A673 (cell line): ENCODE measurements at places on chromosomes 4 and X. TPM values are rescaled to one million over a fixed set of nuclear protein-coding genes. Genes with fewer than 3 reads are reported as not detected.

ZXDA gene
- 5.3 and 5.6 TPM in 2 replicates for total RNA-seq

MAP7D3 gene
- 12.4 and 12.9 TPM in 2 replicates for total RNA-seq

DNA sequence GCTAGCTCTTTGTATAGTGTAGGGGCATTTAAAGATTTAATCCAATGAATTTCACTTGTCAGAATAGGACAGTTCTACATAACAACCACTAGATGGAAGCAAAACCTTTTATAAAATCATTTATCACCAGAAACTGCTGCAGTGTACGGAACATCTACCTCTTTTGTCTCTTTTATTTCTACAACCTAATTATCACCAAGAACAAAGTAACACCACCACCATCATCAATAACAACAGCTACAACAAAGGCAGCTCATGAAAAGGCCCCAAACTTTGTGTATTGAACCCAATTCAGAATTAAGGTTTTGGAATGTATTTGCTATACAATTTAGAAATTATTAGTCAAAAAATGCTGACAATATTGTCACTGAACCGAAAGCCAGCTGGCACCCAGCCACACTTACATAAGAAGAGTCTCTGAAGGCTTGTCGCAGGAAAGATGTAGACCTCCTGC is 260.9 kb upstream of the RPS6KA3 start:
- DNase-seq: peak; percentile 60
- no peaks in the 10 kb centered on the region for H3K27me3 ChIP-seq
- H3K36me3 ChIP-seq: no peaks in the 10 kb centered on the region
- peaks cover 10% of the 10 kb centered on the region for H3K4me1 ChIP-seq
- no peak overlapping the region for H3K27ac ChIP-seq
- no peak overlapping the region for H3K4me3 ChIP-seq

- no peaks in the 10 kb centered on the region for H3K36me3 ChIP-seq
- no peak overlapping the region for H3K27ac ChIP-seq
- peaks cover 50% of the 10 kb centered on the region for H3K4me1 ChIP-seq
- H3K4me3 ChIP-seq: no peak overlapping the region
- DNase-seq: peak; percentile 29
Observed at GRCh38 chr4:153486281-153487151, 20.4 kb downstream of the TMEM131L start.

DNA sequence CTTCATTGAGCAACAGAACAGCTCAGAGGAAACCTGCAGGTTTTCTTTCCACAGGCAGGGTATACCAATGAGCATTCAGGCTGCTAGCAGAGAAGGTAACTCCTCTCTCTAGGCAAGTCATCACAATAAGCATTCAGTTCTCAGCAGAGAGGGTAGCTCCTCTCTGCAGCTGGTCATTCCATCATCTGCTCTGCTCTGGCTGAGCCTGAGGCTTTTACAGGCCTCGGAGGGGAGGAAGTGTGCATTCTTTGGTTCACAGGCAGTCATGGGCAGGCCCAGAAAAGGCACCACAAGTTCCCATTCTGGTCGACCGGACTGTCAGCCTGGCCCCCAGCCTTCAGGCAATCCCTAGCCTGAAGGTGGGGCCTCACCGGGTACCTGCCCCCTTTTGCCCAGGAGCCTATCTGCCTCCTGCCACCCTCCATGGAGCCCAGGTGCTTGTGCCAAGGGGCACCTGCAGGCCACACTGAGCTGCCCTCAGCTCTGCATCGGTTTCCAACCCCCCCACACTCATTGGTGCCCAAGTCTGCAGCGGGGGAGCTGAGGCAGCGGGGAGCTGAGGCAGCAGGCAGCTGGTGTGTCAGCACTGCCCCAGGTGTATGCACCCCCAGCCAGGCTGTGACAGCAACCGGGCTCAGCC is 83.1 kb downstream of the PRDM5 start:
- H3K36me3 ChIP-seq: no peaks in the 10 kb centered on the region
- no peaks in the 10 kb centered on the region for H3K27me3 ChIP-seq
- H3K4me3 ChIP-seq: no peak overlapping the region
- DNase-seq: no peak
- H3K4me1 ChIP-seq: no peaks in the 10 kb centered on the region

HTN3 gene
- total RNA-seq: not detected in 2 replicates

DNA sequence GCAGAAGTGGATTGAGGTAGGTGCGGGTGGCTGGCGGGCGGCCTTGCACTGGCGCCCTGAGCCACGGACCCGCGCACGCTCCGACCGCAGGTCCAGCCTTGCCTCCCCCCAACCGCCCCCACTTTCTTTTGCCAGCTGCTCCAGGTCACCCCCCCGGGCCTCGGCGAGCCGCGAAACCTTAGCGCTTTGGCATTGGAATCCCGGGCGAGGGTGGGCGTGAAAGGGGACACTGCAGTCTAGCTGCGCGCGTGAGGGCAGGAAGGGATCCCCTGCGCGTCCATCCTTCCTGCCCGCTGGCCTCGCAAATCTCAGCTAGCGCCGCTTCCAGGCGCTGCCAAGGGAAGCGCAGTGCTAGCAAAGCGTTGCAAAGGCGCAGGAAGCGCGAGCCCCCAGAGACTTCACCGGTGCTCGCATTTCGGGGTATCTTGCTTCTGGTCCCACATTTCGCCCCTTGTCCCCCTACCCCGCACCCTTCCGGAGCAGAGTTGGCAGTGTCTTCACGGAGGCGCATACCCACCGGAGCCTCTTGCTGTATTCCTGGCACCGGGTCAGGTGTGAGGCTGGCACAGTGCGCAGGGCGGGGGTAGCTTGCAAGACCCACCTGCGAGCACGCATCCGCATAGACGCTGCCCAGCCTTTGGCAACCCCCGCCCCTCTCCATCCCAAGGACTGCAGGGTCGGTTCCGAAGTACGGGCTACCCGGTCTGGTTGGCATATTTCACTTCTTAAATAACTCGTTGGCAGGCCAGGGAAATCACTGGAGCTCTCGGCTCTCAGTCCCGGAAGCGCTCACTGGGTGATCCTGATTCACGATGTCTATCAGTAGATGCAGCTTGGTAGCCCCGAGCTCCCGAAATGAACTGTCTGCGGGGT is 104.4 kb downstream of the UCHL1 start:
- no peak overlapping the region for H3K27ac ChIP-seq
- DNase-seq: peak; percentile 53
- H3K4me1 ChIP-seq: no peaks in the 10 kb centered on the region
- H3K4me3 ChIP-seq: peak overlapping the region; percentile 60
- peaks cover 45% of the 10 kb centered on the region for H3K27me3 ChIP-seq

DNA sequence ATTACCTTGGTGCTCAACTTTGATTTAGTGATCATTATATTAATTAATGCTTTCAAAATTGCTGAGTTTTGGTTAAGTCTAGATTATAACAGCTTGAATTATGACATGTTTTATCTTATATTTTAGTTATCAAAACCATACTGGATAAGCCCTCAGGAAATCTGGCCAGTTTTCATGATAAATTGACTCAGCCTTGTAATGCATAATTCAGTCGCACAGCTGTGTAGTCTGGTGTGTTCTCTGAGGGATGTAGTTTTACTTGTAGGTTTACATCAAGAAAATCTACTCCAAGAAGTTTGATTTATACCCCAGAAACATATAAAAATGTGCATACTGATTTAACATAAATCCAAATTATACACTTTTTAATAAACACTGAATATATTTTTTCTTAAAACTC is 477.5 kb downstream of the SPRY1 start:
- no peaks in the 10 kb centered on the region for H3K27me3 ChIP-seq
- DNase-seq: no peak

TMEM154 gene
- 2.3 and 2.6 TPM in 2 replicates for total RNA-seq

GRCh38 chr4:175371091-175371490 is 441.0 kb downstream of the GPM6A start:
- no peaks in the 10 kb centered on the region for H3K36me3 ChIP-seq
- no peaks in the 10 kb centered on the region for H3K4me1 ChIP-seq
- H3K27me3 ChIP-seq: no peaks in the 10 kb centered on the region
- H3K27ac ChIP-seq: no peak overlapping the region
- DNase-seq: no peak
- no peak overlapping the region for H3K4me3 ChIP-seq

GRCh38 chr4:176300565-176300964 is 19.2 kb upstream of the SPCS3 start:
- H3K36me3 ChIP-seq: no peaks in the 10 kb centered on the region
- no peaks in the 10 kb centered on the region for H3K27me3 ChIP-seq
- H3K4me3 ChIP-seq: no peak overlapping the region
- no peak overlapping the region for H3K27ac ChIP-seq
- H3K4me1 ChIP-seq: no peaks in the 10 kb centered on the region
- no peak for DNase-seq

TLR10 gene
- not detected in 2 replicates for total RNA-seq

NPY1R gene
- total RNA-seq: 59.8 and 64.4 TPM in 2 replicates

GRCh38 chrX:84168574-84168973 is 19.4 kb downstream of the RPS6KA6 start:
- H3K4me1 ChIP-seq: no peaks in the 10 kb centered on the region
- no peaks in the 10 kb centered on the region for H3K36me3 ChIP-seq
- DNase-seq: no peak
- no peaks in the 10 kb centered on the region for H3K27me3 ChIP-seq
- H3K4me3 ChIP-seq: no peak overlapping the region
- H3K27ac ChIP-seq: no peak overlapping the region

DNA sequence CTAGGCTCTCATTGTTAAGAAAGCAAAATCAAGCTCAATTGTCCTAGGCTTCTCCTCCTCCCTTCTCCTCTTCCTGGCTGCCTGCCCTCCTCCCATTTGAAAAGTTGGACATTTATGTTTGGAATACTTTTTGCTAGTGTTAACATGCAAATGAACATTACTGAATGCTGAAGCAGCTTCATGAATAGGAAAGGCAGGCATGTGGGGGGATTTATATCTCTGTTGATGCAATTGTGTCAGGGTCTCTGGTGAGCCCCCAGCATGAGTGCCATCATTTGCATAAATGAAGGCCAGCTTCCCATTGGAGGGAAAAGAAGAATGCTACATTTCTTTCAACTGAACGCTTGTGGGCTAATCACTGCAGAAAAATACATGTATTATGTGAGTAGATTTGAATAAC is 160.1 kb upstream of the NDST3 start:
- no peak overlapping the region for H3K4me3 ChIP-seq
- H3K36me3 ChIP-seq: no peaks in the 10 kb centered on the region
- no peak for DNase-seq
- no peaks in the 10 kb centered on the region for H3K4me1 ChIP-seq

GRCh38 chr4:73257651-73258435 is 755 bp downstream of the ANKRD17 start:
- H3K4me1 ChIP-seq: peaks cover 8% of the 10 kb centered on the region
- H3K27me3 ChIP-seq: no peaks in the 10 kb centered on the region
- no peaks in the 10 kb centered on the region for H3K36me3 ChIP-seq
- peak overlapping the region; percentile 83 for H3K4me3 ChIP-seq

DNA sequence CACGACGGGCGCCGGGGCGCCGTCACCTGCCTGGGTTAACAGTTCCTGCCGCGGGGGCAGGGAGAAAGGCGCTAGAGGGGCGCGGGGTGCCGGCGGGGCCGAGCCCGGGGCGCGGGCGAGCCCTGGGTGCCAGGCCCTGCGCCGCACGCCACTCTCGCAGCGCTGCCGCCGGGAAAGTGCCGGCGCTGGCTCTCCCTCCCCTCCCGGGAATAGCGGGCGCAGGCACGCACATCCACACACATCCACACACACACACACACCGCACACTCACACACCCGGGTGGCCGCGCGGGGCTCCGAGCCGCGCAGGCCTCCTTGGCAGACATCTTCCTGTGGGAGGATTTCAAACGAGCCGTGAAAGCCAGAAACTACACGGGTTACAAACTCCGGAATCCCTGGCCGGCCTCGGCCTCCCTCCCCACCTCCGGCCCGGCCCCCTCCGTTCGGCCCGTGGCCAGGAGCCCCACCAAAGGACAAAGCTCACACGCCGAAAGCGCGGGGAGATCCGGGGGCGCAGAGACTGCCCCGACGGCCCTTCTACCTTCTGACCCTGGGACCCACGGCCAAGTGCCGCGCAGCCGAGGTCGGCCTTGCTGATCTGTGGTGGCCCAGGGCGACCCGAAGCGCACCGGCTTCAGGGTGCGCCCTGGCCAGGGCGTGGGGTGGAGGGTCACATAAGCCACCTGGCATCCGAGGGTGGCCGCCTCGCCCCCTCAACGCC is 92.3 kb downstream of the BCOR start:
- H3K36me3 ChIP-seq: no peaks in the 10 kb centered on the region
- no peak overlapping the region for H3K27ac ChIP-seq
- no peak overlapping the region for H3K4me3 ChIP-seq
- H3K4me1 ChIP-seq: peaks cover 18% of the 10 kb centered on the region
- no peaks in the 10 kb centered on the region for H3K27me3 ChIP-seq
- no peak for DNase-seq
